ENCODE measurements at places on chromosomes 5 and 9. TPM values are rescaled to one million over a fixed set of nuclear protein-coding genes. Genes with fewer than 3 reads are reported as not detected.

The CAMK4 gene
- total RNA-seq = 2.7 TPM

The SRD5A1 gene
- total RNA-seq = 8.3 TPM

GRCh38 chr5:10838038-10838437 is 77.0 kb upstream of the DAP start:
- DNase-seq = no peak

DNA sequence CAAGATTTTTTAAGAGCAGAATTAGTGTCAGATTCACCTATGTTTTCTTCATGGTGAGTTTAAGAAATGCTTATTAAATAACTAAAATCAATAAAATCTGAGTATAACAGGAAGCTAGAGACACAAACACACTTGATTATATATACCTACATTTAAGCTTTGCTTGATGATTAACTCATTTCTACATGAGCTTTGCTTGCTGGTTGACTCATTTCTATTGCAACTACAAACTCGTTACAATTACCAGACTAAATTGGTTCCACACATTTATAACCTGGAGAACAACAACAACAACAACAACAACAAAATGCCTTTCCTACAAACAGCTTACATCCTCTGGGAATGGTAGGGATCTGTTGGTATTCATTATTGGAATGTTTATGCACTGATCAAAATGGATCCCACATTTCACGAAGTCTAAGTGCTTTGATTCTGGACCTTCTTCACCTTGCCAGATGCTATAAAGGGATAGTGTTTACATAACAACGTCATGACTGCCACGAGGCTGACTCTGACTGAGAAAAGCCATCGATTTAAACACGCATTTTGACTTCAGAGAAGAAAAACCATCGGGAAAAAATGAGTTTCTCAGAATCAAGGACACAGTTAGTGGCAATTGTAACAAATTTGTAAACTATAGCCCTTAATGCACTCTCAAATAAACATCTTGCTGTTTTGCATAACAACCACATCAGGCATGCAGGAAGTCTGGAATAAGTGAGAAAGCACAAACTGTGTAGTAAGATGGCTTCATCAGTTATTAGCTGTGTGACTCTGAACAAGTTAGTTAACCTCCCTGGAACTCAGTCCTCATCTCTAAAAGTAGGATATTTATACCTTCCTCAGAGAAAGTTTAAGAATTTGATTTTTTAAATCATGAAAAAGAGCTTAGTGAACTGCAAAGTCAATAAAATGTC is 49.8 kb downstream of the RASEF start:
- DNase-seq = no peak

DNA sequence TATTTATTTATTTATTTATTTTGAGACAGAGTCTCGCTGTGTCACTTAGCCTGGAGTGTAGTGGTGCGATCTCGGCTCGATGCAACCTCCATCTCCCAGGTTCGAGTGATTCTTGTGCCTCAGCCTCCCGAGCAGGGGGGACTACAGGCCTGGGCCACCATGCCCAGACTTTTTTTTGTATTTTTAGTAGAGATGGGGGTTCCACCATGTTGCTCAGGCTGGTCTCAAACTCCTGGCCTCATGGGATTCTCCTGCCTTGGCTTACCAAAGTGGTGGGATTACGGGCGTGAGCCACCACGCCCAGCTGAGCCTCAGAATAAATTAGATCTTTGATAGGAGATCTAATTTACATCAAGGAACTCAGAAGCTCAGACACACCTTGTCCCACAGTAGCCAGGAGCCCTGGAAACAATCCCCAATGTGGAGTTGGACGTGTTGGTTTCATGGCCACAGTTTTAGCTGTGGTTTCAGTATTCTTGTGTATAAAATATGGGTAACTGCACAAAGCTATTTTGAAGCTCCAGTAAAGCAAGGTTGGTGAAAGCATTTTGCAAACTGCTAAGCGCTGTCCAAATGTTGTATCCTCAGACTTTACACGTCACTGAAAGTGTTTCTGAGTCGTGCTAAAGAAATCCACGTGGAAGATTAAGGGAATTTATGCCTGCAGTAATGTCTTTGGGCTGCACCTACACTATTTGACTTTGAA is 3.0 kb upstream of the HNRNPAB start:
- DNase-seq = no peak

- no peak for DNase-seq
Measured at GRCh38 chr5:110951373-110951791, 120.1 kb upstream of the TSLP start.

- no peak for DNase-seq
Measured at GRCh38 chr5:56229111-56229510, 4.0 kb downstream of the ANKRD55 start.

DNA sequence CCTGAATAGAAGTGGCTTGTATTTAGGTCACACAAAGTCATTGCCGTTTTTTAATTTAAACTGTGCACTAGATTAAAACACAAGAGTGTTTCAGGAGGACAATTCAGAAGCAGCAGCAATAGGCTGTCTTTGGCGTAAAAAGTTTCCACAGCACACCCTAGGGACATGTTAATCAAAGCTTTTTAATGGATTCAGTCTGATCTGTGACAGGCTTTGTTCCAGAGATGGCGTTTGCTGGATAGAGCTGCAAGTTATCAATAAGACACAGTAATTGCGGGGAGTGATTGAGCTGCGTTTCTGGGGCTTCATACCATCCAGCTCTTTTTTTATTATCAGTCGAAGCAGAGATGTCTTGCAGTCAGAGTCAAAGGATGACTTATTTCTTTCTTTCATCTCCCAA is 300.3 kb downstream of the ZNF608 start:
- DNase-seq = no peak

- no peak for DNase-seq
Measured at GRCh38 chr5:102498271-102499034, at the start of gene SLCO6A1. Gene SLCO6A1 (minus strand): TSS chr5:102499001. CDS start chr5:102498844, 157 bp downstream.

DNA sequence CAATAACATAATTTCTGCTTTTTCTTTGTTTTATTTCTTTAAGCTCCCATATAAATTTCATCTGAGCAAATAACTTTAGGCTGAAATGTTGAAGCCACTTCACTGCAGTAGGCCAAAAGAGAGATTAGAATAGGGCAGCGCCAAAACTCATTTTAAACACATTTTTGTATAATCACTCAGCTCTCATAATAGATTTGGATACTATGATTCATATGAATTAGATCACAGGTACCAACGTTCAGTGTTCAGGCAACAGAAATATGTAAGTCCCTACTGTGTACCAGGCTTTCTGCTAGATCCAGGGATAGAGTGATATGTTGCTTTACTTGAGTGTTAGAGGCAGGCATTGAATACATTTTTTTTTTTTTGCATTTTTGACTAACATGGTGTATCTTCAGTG is 370.5 kb downstream of the PTPRD start:
- DNase-seq = no peak

GRCh38 chr5:17020678-17021601 is 84.9 kb upstream of the MYO10 start:
- no peak for DNase-seq

DNA sequence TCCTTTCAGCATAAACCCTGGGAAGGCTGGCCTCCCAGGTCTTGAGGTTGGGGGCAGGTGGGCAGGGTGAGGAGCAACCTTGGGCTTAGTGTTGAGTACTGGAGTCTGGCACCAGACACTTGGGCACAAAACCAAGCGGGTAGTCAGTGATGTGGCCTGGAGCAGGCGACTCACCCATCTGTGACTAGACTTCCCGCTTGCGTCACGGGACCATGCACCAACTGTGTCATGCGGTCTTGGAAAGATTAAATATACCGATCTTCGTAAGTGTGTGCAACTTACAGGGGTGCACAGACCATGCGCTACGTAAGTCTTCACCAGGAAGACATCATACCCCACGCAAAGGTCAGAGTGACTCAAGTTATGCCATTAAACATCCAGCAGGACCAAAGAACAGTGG is 304.4 kb upstream of the IRX4 start:
- no peak for DNase-seq

Measured in lower lobe of right lung (tissue), 2 donors.